Hepatocyte (in vitro differentiated cells): ENCODE measurements at places on chromosomes 12 and 14. TPM values are rescaled to one million over a fixed set of nuclear protein-coding genes. Genes with fewer than 3 reads are reported as not detected.
A peak's percentile ranks its signal among the peaks of the same experiment; 100 is the strongest.

RGS6 gene
- 0.87 and 1.7 TPM in 2 replicates for total RNA-seq

GUCY2C gene
- total RNA-seq, result 47.6 and 48.1 TPM in 2 replicates

AKAP3 gene
- 0.68 and 3.5 TPM in 2 replicates for total RNA-seq

SOX5 gene
- 26.4 and 26.9 TPM in 2 replicates for total RNA-seq

ADAM20 gene
- total RNA-seq, result 0.08 and 0.30 TPM in 2 replicates

CCDC175 gene
- total RNA-seq, result not detected in 2 replicates

GALNT16 gene
- total RNA-seq, result 1.7 and 2.4 TPM in 2 replicates

TTC9 gene
- total RNA-seq, result 2.9 and 3.6 TPM in 2 replicates

TAS2R8 gene
- not detected in 2 replicates for total RNA-seq

- H3K4me1 ChIP-seq, result peaks cover 26% of the 10 kb centered on the region
- DNase-seq, result no peak
- H3K4me3 ChIP-seq, result no peak overlapping the region
- H3K27ac ChIP-seq, result no peak overlapping the region
- no peaks in the 10 kb centered on the region for H3K36me3 ChIP-seq
Observed at GRCh38 chr14:89184952-89185351, 232.1 kb downstream of the FOXN3 start.

DNA sequence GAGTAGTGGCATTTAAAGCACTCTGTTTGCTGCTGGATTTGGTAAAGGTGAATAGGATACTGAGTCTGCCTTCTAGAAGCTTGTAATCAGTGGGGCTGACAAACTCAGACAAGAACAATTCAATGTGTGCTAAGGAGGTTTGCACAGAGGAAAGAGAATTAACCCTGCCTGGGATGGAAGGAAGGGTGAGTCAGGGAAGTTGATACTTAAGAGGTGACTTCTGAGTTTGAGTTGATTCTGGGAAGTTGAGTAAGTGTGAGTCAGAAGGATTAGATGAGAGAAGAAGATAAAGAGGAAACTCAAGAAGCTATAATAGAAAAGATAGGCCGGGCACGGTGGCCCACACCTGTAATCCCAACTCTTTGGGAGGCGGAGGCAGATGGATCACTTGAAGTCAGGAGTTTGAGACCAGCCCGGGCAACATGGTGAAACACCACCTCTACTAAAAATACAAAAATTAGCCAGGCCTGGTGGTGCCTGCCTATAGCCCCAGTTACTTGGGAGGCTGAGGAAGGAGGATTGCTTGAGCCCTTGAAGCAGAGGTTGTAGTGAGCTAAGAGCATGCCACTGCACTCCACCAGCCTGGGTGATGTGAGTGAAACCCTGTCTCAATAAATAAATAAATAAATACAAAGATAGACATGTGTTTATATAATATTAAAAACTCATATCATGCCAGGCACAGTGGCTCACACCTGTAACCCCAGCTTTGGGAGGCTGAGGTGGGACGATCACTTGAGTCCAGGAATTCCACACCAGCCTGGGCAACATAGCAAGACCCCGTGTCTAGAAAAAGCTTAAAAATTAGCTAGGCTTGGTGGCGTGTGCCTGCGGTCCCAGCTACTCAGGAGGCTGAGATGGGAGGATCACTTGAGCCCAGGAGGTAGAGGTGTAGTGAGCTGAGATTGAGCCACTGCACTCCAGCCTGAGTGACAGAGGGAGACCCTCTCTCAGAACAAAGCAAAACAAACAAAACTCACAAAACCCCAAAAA, 126.8 kb upstream of the CPM start:
- no peak overlapping the region for H3K4me3 ChIP-seq
- H3K27me3 ChIP-seq, result no peaks in the 10 kb centered on the region
- H3K27ac ChIP-seq, result no peak overlapping the region

GRCh38 chr12:53972152-53972702, 699 bp upstream of the HOXC11 start:
- no peaks in the 10 kb centered on the region for H3K36me3 ChIP-seq
- peaks cover 98% of the 10 kb centered on the region for H3K27me3 ChIP-seq
- peaks cover 21% of the 10 kb centered on the region for H3K4me1 ChIP-seq
- no peak overlapping the region for H3K27ac ChIP-seq

- H3K4me1 ChIP-seq, result peaks cover 35% of the 10 kb centered on the region
- no peaks in the 10 kb centered on the region for H3K36me3 ChIP-seq
- no peak overlapping the region for H3K27ac ChIP-seq
- H3K4me3 ChIP-seq, result no peak overlapping the region
- DNase-seq, result no peak
Observed at GRCh38 chr14:93016275-93016845, 93.4 kb downstream of the CHGA start.

GRCh38 chr14:54787261-54787660, 115.4 kb downstream of the GCH1 start:
- H3K36me3 ChIP-seq, result no peaks in the 10 kb centered on the region
- H3K27me3 ChIP-seq, result no peaks in the 10 kb centered on the region
- no peak overlapping the region for H3K27ac ChIP-seq
- H3K4me1 ChIP-seq, result no peaks in the 10 kb centered on the region
- no peak overlapping the region for H3K4me3 ChIP-seq

GRCh38 chr14:80930836-80931389, 10.6 kb downstream of the CEP128 start:
- no peak overlapping the region for H3K4me3 ChIP-seq
- H3K27me3 ChIP-seq, result no peaks in the 10 kb centered on the region
- no peaks in the 10 kb centered on the region for H3K36me3 ChIP-seq
- DNase-seq, result no peak

DNA sequence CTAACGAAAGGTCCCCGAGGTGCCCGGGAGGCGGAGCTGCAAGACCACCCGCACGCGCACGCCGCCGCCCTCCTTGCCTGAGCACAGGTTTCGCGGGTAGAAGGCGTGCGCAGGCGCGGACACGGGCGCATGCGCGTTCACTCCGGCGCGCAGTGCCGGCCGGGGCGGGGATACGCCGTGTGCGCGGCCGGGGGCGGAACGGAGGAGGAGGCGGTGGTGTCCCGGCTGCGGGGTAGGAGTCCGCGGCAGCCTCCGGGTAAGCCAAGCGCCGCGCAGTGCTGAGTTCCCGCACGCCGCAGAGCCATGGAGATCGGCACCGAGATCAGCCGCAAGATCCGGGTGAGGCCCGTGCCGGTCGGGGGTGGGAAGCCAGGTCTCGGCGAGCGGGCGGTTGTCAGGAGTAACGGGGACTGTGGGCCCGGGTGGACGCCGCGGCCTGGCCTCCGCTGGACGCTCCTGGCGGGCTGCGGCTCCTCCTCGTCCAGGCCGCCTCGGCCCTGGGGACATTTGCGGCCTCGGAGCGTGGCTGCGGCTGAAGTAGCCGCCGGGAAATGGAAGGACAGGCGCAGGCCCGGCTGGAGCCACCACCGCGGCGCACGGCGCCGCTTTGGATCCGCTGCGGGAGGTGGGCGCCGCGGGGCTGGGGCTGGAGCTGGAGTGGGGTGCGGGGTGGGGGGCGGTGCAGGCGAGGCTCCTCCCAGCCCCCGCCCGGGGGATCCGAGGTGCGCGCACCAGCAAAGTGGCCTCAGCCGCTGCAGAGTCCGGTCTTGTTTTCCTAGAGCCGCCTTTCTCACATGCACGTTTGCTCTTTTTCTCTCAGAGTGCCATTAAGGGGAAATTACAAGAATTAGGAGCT, at the start of gene ZC3H14:
Gene ZC3H14 (plus strand): TSS at position 207 of the 856 bp plus-strand sequence. CDS start 97 bp downstream, at position 304.
- no peaks in the 10 kb centered on the region for H3K27me3 ChIP-seq
- H3K36me3 ChIP-seq, result no peaks in the 10 kb centered on the region
- peaks cover 13% of the 10 kb centered on the region for H3K4me1 ChIP-seq
- peak; percentile 94 for DNase-seq
- H3K27ac ChIP-seq, result peak within 1 kb of the TSS; percentile 93

DNA sequence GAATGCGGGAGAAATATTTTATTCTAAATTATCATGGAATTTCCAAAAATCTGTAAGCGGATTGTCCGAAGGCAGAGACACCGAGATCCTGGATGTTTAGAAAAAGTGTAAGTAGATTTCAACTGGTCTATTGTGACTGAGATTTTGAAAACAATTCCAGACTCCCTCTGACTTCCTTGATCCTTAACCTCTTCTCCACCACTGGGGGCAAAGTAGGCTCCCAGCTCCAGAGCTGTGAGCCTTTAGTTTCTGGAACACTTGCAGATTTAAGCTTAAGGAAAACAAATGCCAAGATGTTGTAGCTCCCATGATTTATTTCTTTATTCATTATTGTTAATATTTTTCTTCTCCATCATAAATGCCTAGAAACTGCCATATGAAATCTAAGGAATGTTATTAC, 1320.5 kb upstream of the SEL1L start:
- no peaks in the 10 kb centered on the region for H3K27me3 ChIP-seq
- no peak for DNase-seq
- H3K4me3 ChIP-seq, result no peak overlapping the region
- H3K27ac ChIP-seq, result no peak overlapping the region
- no peaks in the 10 kb centered on the region for H3K36me3 ChIP-seq

DNA sequence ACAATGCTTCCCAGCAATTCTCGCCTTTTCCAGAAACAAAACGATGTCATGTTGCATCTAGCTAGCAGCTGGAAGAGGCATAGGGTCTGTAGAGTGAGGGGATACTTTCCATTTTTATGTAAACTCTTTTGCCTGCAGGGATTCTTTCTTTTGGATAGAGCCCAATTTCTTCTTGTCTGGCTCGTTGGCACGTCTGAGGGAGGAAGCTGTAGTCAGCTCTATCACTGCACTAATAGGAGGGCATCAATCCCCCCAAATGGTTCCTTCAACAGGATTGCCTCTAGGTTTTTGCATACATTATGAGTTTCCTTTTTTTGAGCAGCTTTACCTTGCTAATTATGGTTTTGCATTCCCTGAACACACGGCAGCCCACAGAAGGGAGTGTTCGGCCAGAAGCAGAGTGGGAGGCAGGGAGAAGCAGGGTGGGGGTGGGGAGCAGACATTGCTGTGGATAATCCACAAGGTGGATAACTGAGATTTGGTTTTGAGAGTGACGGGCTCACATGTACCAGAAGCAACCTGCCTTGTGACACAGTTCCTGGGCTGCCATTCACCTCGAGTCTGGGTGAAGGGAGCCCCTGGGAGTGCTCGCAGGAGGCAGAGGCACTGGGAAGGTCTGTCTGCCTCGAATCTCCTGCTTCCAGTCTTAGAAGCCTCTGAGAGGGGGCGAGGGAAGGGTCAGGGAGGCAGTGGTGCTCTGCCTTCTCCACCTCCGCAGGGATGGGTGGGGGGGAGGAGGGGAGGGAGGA, 24.5 kb downstream of the LRTM2 start:
- no peak overlapping the region for H3K4me3 ChIP-seq
- no peak for DNase-seq
- H3K27me3 ChIP-seq, result no peaks in the 10 kb centered on the region

- H3K27me3 ChIP-seq, result peaks cover 53% of the 10 kb centered on the region
- no peak overlapping the region for H3K4me3 ChIP-seq
- H3K36me3 ChIP-seq, result no peaks in the 10 kb centered on the region
- H3K4me1 ChIP-seq, result peaks cover 2% of the 10 kb centered on the region
- no peak overlapping the region for H3K27ac ChIP-seq
Observed at GRCh38 chr12:49961993-49962764, 507 bp downstream of the AQP5 start.

GRCh38 chr12:96247563-96247962, 53.4 kb downstream of the ELK3 start:
- no peak for DNase-seq
- no peaks in the 10 kb centered on the region for H3K4me1 ChIP-seq
- no peaks in the 10 kb centered on the region for H3K27me3 ChIP-seq
- H3K36me3 ChIP-seq, result no peaks in the 10 kb centered on the region
- no peak overlapping the region for H3K4me3 ChIP-seq

DNA sequence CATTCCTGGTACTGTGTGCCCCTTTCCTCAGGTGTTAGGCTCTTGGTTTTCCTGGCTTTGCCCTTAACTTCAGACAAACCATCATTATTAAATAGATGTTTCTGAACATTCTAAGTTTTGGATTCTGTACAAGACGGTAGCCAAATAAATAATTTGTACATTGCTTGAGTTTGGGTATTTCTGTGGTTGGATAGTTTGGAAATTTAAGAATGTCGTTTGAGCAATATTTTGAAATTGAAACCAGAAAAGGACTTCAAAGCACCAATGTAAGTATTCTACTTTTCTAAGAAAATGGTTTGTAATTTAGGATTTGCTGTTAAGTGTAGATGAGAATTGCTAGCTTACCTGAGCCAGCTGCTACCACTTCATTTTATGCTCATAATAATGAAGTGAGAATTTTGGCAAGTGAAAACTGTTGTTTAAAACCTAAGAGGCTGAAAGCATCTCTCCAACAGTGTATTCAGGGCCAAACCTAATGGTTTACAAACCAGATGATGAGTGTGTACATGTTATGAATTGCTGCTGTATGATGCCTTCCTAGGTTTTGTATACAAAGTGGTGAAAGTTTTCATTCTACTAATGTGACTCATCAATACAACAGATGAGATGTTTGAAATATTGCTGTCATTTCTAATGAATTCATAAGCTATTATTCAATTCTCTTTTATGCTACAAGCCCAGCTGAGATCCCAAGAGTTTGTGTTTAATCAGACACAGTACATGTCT, 181.5 kb upstream of the PRKD1 start:
- no peaks in the 10 kb centered on the region for H3K4me1 ChIP-seq
- no peaks in the 10 kb centered on the region for H3K27me3 ChIP-seq
- no peak overlapping the region for H3K4me3 ChIP-seq
- no peak for DNase-seq
- H3K36me3 ChIP-seq, result no peaks in the 10 kb centered on the region
- H3K27ac ChIP-seq, result no peak overlapping the region

DNA sequence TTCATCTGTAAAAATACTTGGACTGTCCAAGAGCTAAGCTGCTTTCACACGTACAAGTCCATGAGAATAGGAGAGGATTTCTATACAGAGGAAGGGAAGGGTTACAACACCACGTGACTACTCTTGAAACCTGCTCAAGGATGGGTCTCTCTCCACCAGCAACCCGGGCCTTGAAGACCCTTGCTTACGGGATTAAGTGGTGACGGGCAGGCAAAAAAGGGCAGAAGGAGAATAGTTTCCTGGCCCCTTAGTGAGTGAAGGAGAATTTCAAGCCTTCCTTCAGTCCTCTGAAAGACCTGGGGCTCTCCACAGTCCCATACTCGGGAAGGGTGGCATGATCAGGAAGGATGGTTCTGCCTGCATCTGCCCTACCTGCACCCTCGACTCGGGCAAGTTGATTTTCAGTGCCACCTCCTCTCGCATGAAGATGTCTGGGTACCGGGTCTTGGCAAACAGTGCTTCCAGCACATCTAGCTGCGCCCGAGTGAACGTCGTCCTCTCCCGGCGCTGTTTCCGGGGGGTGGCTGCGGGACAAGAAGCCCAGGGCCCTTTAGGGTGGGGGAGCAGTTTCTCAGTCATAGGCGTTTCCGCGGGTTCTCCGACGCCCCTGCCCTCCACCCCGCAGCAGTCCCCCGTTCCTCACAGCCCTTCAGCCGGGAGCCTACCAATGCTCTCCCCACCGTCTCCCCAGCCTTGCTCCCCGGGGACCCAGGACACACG, 6.3 kb downstream of the OTX2 start:
- H3K4me3 ChIP-seq, result no peak overlapping the region
- no peak for DNase-seq
- peaks cover 9% of the 10 kb centered on the region for H3K4me1 ChIP-seq
- no peak overlapping the region for H3K27ac ChIP-seq
- no peaks in the 10 kb centered on the region for H3K36me3 ChIP-seq
